ENCODE measurements at places on chromosomes 16 and 17.

- no peak for DNase-seq
These were observed 487.0 kb downstream of the HAPSTR1 start for GRCh38 chr16:9578459-9578858.

DNA sequence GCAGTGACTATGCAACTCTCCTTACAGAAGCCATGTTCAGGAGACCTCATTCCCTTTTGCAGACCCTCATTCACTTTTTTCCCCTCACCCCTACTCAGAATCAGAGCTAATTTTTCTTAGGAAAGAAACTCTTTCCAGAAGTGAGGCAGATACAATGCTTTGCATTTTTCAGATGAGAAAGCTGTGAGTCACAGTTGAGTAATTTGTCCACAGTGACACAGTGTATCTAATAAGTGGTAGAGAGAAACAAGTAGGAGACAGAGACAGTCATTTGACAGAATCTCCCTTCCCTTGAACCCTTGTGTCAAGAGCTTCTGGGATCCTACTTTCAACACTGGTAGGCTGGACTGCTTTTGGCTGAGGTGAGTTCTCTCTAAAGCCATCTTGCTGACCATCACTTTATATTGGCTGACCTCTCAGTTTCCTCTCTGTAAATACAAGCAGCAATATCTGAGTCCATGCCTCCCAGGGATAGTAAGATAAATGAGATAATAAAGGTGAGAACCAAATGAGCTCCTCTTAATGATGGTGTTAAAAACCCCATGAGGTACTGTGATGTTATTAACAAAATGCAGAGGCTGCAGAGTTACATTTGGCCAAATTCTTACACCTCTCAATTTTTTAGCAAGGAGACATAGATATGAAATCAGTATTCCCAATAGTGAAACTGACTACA, 130.8 kb downstream of the CA10 start:
- DNase-seq, result no peak

DNA sequence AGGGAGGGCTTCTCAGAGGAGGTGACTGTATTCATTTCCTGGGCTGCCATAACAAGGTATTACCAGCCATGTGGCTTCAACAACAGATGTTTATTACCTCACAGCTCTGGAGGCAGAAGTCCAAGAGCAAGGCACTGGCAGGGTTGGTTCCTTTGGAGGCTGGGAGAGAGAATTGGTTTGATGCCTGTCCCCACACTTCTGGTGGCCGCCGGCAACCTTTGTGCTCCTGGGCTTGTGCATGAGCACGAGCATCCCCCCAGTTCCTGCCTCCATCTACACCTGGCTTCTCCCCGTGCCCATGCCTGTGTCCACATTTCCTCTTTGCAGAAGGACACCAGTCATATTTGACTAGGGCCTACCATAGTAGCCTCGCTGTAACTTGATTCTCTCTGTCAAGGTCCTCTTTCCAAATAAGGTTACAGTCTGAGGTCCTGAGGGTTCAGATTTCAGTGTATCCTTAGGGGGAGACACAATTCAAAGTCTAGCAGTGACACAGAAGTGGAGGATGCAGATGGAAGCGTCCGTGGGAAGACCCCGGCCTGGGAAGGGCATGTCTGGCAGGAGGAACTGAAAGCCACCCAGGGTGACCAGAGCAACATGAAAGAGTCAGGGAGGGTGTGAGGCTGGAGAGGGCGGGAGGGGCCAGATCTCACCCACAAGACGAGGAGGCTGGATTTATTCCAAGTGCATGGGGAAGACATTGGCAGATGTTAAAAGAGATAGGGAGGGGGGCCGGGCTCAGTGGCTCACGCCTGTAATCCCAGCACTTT, 188.2 kb upstream of the HSBP1 start:
- no peak for DNase-seq

DNA sequence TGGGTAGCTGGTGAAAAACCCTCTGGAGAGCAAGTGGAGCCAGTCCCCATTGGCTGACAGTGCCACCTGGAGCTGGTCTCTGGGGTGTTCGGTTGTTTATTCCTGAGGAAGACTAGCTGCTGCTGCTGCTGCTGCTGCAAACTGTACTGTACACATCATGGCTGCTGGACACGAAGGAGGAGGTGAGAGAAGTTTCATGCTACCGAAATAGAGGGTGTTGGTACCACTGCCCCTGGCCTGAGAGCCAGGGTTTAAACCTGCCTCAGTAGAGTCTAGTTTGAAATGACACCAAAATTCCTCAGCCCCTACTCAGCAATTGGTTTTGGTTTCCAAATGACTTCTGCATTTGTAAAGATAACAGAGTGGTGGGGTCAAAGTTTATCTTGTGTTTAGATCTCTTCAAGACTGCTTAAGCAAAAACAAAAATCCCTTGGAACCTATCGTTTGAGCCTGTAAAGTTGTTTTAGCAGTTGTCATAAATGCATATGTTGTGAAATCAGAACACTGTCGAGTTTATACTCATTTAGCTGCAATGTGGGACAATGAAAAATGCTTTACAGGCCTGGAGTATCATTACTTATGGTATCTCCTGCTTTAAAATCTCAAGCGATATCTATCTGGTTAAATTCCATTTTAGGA, 40.8 kb downstream of the CYB5B start:
- DNase-seq, result no peak

DNA sequence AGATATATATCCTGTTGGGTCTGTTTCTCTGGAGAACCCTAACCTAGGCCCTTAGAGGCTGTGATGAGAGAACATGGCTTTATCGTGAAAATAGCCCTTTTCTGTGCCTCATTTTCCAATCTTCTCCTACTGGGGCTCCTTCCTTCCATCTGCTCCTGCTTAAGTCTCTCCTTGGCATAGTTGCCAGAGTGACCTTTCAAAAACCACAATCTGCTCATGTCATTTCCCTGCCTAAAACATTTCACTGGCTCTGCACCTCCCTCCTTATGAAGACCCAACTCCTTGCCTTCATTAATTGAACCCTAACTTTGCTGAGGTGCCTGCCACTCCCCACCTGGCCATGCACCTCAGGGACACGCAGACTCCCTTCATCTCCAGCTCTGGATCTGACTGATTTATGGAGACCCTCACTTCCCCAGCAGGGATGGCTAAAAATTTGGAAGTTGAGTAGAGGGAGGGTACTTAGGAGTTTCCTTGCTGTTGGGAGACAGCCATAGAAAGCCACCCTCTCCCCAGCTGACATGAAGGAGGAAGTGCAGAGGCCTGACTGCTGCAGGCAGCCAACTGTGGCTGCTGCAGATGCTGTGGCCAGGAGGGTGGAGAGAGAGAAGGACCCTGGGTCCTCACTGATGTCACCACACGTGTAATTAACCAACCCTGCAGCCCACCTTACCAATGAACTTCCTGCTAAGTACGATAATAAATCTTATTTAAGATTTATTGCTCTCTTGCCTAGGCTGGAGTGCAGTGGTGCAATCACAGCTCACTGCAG, 6.3 kb upstream of the GGA2 start:
- DNase-seq, result no peak

DNA sequence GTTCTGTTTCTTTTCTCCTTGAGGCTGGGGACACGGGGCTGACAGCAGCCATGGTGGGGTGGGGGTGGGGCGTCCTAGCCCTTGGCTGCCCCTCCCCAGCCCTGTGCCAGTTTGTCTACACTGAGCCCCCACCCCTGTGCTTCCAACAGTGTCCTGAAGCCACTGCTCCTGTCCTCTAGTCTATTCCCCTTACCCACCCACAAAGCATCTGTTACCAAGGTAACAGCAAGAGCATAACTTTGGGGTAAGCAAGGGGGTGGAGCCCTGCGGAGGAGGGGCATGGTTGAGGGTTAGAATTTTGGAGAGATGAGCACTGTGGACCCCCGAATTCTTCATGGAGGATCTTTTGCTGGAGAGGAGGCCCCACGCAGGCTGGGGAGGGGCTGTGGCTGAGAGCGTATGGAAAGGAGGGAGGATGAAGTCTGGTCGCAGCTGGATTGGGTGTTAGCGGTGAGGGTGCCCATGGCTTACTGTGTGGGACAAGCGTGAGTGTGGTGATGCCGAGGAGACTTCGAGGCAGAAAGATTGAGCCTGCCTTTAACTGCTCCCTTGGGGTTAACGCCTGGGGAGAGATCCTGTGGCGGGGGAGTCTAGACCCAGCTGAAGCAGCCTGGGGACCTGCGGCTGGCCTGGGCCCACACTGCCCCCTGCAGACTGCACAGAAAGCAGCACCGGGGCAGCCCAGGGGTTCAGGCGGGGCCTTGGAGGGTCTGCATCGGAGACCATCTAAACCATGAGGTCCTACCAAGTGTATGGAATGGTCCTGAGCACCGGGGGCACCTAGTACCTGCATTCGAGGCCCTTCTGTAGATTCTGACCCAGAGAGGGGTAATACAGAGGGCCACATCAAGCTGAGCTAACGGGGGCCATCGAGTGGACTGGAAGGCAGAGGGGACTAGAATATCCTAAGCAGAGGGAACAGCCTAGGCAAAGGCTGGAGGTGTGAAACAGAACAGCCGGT, 6.1 kb upstream of the STAC2 start:
- DNase-seq, result no peak

DNA sequence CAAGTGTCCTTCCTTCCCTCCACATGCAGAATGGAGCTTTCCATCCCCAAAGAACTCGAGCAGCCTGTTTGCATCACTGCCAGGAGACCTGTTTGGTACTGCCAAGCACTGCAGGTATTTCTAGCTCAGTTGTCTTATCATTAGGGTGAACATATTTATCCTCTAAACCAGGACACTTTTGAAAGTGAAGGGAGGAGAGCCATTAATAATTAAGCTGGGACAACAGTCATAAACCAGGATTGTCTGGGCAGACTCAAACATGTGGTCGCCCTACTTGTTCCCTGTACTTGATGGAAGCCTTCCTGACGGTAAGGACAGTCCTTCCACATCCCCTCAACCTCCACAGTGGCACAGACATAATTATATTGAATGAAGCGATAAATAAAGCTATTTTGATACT, 67.4 kb downstream of the PRKCA start:
- DNase-seq, result no peak

GRCh38 chr16:56667581-56668571, at the start of gene MT1G:
TSS of gene MT1G (minus strand) at chr16:56668065. CDS start at chr16:56667993, 72 bp downstream.
- no peak for DNase-seq

GRCh38 chr17:27415120-27415795, 41.0 kb upstream of the KSR1 start:
- DNase-seq, result no peak

DNA sequence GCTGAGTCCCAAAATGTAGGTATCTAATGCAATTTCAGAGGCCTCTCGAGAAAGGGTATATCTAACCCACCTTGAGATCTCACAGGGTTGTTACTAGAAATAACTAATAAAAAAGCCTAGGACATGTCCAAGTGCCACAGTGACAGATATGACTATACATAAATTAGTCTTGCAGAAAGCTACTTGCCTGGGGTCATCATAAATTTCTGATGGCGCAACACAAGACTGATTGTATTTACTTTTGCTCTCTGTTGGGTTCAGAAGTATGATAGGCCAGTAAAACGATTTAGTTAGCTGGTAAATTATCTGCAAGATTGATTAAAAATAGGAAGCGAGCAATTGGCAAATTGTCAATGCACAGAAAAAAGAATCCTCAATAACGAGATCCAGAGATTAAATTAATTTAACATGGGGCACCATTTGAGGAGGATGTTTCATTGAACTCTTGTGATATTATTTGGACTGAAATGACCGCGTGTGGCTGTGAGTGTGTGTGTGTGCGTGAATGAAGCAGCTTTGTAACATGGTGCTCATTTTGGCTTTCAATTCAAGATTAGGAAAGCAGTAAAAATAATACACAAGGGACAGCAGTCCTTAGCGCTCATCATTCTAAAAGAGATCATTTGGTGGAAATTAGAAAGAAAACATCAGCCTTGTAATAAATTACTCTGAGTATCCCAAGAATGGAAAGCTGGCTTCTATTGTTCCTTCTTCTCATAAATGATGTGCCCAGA, 157.4 kb upstream of the ZFHX3 start:
- DNase-seq, result no peak

DNA sequence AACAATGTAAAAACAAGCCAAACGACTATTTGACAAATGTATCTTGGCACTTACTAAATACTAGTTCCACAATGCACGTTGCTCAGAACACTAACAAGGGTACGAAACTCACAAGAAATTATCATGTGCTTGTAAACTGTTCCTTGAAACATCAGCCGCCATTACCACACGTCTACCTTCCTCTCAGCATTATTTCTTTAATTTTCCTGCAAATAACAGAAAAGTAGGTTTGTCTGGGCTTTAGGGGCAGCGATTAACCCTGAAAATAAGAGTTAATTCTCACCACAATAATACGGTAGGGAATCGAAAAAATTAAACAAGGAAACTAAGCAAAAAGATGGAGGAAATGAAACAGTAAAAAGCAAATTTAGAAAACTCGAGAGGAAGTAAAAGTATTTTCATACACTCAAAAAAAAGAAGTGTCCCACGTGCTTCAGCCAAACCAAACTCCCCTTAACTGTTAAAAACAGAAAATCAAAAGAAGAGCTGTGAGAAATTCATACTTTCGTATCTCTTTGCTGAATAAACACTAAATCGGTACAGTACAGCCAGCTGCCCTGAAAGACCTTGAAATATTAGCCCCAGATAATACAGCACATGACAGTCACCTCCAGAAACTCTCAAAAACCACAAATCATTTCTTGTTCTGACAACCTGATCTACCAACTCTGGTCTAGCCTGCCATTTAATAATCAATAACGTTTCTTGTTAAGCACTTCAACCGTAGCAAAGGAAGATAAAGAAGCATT, 1.2 kb downstream of the ARHGAP17 start:
- DNase-seq, result no peak

DNA sequence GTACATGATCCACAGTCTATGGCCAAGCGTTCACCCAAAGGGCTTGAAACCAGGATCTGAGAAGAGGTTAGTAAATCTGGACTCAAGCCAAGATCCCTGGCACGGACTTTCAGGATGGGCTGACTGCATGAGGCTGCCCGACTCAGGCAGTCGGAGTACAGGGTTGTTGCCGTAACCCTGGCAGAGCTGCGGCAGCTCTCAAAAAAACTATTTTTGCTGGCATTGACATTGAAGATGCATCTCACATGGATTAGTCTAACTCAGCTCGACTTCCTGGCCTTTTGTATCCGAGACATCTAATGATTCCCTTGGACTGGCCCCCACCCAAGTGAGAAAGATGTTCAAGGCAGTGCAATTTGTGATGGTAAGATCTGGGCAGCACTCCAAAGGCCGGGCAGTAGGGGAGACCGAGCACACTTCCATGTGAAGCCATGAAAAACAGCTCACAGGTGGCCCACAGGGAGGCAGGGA, 6.2 kb downstream of the SLC47A1 start:
- DNase-seq, result no peak

DNA sequence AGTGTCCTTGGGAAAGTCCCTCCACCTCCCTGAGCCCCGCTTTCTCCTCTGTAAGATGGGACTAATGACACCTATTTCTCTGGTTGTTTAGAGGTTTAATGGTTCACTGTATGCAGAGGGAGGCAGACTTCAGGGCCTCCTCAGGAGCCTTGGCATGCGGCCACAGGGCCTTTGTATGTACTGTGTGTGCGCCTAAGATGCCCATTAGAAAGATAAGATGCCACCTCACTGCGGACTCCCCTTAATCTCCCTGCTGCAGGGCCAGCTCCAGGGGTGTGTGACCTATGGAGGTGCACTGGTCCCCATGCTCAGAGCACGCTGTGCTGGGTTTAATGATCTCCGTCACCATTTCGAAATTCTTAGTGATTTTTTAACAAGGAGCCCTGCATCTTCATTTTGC, 59.3 kb downstream of the TMEM235 start:
- no peak for DNase-seq

All from stimulated activated CD4-positive, alpha-beta T cell treated with anti-CD3 and anti-CD28 coated beads, Interleukin-15, amount 100 ng/mL, for 1 hour (primary cell).